HepG2 (cell line): ENCODE measurements at places on chromosomes 6 and 20.

DNA sequence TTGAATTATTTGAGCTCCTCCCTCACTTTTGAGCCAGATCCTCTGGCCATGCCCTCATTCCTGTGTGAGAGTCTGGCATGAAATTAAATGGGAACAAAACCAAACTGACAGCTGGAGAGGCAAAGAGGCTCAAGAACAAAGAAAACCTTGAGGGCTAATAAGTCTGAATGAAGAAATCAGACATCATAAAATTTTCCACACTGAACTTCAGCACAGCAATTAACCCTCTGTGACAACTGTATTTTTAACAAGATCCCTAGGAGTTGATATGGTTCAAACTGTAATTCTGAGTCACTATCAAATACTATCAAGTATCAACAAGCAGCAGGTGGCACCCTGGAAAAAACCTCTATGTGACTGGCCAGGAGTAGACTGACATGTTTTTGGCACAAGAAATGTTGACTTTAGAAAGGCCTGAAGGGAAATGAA is 109.4 kb upstream of the EMILIN3 start:
- DNase-seq = no peak

DNA sequence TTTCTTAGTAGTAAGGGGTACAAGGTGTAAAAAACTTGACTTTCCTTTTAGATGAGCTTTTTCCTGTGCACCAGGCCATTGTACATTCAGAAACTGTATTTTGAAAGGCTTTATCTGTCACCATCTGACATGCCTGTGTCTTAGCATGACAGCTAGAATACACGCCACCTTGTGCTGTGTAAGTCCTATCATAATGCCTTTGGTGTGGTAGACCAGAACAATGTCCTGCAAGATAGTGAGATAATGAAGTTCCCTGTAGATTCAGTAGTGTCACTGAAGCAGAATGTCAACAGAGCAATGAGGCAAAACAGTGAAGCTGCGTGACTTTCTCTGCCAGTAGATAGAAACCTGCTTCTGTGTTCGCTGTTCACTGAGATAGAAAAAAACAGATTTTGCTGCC is 105.8 kb downstream of the JAG1 start:
- DNase-seq = peak; percentile 54

DNA sequence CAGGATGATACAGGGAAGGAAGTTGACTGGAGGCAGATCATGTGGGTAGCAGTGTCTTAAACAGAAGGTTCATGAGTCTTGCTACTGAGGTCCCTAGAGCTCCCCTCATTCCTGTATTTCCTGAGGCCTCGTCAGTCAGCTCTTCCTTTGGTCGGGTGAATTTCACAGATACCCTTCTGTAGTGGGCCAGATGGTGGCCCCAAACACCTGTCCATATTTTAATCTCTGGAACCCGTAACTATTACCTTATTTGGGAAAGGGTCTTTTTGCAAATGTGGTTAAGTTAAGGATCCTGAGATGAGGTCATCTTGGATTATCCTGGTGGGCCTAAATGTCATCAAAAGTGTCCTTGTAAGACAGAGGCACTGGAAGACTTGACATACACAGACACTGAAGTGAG is 9.6 kb downstream of the KCNS1 start:
- no peak for DNase-seq

- DNase-seq = peak; percentile 66
Observed at GRCh38 chr20:62368976-62369814, 2.1 kb upstream of the LAMA5 start.

- no peak for DNase-seq
Observed at GRCh38 chr20:64049060-64049877, at the start of gene SOX18. Gene SOX18, minus strand, starts transcription at chr20:64049639. Its CDS starts 123 bp downstream, at chr20:64049516.

DNA sequence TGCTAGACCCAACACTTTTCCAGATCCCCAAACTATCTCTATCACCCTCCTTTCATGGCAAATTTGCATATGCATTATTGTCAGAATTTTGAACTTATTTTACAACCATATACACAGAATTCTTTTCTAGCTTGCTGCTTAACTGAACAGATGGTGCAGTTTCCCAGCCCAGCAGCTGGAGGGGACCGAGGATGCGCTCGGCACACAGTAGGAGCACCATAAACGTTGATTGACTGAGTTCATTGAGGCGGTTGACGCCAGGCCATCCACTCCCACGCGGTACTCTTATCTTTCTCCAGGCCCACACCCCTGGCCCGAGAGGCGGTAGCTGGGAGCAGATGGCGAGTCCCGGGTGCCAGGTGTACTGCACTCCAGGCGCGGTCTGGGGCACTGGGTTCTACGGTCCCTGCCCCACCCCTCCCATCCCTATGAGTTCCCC is 6.8 kb upstream of the SOX4 start:
- DNase-seq = no peak
